ENCODE measurements at places on chromosomes 1 and 21.

GRCh38 chr21:22192766-22193165, 1194.6 kb downstream of the NCAM2 start:
- no peak for DNase-seq

GRCh38 chr1:59972216-59972927, 45.8 kb upstream of the CYP2J2 start:
- DNase-seq: no peak

DNA sequence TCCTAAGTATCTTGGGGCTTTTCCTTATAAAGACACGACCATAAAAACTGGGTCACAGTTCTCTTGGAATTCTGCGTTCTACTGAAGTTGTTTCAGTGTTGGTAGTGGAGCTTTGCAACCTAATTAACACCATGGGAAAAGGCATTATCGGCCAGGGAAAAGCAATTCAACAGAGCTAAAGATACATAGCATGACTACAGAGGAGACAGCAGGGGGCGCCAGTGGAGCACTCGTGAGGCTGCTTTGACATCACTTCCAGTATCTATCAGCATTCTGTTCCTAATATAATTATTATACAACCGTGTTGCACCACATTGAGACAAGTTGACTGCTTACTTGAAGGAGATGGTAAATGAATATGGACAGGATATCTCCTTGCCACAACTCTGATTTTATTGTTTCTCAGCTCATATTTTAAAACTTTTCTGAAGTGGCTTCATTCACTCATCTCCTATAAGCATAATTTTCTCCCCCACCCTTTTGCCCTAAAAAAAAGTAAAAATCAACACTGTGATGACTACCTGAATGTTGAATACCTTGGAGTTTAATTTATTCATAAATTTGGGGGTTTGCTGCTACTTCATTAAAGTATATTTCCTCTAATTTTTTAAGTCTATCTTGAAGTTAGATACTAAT, 39.4 kb downstream of the ZP4 start:
- DNase-seq: peak; percentile 57

- no peak for DNase-seq
These were observed 3.4 kb downstream of the KCNA3 start for GRCh38 chr1:110671361-110671760.

DNA sequence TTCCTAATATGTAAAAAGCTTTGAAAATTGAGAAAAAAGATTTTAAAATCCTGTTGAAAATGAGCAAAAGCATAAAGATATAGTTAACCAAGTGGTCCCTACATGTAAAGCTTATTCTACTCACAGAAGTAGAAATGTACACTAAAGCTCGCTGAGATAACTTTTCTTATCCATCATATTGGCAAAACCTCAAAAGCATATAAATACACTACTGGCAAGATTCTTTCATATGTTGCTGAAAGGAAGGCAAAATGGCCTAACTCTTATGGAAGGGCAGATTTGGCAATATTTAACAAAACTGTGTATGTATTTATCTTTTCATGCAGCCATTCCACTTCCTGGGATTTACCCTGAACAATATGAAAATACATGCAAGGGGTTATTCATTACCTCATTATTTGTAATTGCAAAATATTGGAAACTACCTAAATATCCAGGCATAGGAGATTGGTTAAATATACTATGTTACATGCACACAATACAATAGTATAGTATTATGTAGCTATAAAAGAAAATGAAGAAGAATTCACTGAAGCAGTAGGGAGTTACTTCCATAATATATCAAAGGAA, 43.2 kb upstream of the LYPLAL1 start:
- DNase-seq: no peak

DNA sequence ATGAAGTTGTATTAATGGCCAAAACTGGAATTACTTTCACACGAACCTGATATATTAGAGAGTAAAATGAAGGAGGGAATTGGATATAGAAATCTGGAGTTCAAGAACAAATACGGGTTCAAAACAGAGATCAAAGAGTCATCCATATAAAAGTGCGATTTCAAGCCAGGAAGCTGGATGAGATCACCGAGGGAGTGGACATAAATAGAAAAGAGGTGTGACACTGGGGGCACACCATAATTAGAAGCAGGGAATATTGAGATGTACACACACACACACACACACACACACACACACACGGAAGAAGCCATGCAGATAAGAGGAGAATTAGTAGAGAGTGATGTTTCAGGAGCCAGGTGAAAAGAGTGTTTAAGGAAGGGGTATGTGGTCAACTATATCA, 32.3 kb upstream of the PLD5 start:
- DNase-seq: no peak

DNA sequence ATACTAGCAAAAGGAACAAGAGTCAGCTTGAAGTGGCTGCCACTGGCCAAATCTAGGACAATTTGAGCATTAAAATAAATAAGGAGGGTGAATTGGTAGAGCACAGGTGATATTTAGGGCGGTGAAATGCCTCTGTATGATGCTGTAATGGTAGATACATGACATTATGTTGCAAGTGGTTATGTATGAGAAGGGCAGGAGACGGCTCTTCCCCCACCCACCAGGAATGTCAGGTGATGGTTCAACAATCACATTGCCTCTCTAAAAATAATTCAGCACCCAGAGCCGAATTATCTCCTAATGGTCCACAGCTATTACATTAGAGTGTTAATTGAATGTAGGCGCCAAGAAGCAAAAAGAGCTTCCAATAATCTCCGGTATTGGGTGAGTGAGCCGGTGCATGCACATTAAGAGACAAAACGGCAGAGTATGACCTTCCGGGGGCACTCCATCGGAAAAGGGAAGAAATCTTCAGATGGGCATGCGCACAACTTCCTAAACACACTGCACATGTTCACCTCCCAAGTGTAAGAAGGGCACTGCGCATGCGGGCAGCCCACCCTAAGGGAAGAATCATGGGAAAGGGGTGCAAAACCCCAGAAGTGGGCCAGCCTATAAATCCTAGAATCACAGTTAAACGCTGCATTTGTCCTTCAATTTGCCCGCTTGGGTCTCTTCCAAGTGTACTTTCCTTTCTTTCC, 6.8 kb upstream of the IFNAR1 start:
- no peak for DNase-seq

GRCh38 chr1:113219377-113219776, 146.4 kb downstream of the LRIG2 start:
- no peak for DNase-seq

GRCh38 chr1:15667362-15667761, 16.8 kb upstream of the PLEKHM2 start:
- no peak for DNase-seq

- no peak for DNase-seq
These were observed 45.5 kb downstream of the CACHD1 start for GRCh38 chr1:64515427-64515826.

GRCh38 chr1:204915861-204916495, 45.3 kb downstream of the NFASC start:
- DNase-seq: no peak

DNA sequence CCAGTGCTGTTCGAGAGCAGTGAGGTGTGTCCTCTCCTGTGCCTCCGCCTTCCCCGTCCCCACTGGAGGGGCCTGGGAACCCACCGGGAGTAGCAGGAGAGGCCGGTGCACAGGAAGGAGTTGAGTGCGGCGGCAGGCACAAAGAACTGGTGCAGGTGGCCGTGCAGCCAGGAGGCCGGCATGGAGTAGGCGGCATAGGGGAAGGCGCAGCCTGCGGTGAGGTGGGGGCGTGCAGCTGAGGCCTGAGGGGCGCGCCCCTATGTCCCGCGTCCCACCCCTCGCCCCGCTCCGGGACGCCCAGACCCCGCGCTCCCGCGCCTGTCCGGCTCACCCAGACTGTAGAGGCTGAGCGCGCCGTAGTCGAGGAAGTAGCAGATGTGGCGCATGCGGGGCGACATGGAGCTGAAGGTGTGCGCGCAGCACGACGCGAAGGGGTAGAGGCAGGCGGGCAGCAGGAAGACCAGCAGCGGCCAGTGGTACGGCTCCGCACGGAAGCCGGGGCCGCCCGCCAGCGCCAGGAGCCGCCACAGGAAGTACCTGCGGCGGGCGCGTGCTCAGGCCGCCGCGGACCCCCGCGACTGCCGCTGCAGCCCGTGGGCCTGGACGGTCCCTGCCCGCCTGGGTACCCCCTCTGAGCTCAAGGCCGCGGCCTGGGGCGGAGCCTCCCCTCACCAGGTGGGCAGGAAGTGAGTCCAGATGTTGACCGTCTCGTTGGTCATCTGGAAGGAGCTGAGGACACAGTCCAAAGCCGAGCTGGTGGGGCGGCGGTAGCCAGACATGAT, 2.2 kb downstream of the PAQR6 start:
- DNase-seq: no peak

DNA sequence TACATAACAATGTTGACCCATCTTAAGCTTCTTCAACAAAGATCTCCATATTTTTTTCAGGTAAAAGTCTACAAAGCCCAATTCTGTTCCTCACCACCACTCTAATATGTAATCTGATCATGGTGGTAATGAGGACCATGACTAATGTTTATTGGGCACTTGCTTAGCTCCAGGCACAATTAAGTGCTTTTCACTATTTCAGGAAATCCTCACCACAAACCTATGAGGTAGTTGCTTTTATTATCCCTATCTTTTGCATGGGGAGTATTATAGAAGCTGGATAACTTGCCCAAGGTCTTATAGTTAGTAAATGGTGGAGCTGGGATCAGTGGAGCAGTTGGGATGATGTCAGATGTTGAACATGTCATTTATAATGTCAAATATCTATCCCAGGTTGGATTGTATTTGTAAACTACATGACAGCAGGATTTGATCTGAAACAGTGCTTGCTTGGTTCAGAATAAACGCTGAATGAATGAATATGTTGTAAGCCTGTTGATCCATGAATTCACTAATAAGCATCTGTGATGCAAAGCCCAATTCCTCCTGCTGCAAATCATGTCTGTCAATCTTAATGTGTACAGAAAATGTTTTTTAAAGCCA, 283.3 kb upstream of the ST6GALNAC5 start:
- DNase-seq: no peak

DNA sequence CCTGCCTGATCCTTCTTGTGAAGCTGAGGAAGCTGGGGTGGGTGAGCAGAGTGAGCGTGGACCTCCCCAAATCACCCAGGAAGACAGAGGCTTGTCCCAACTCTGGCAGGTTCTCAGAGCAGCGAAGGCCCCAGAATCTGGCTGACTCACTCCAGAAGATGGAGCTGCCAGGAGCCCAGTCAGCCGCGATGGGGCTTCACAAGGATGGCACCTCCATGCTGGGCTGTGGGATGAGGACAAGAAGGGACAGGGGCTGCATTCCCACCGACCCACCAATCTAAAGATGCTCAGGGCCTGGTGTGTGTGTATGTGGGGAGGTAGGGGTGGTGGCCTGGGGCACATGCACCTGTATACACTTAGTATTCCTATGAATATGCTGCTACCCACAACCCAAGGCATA, 52.9 kb downstream of the ATP1A1 start:
- no peak for DNase-seq

DNA sequence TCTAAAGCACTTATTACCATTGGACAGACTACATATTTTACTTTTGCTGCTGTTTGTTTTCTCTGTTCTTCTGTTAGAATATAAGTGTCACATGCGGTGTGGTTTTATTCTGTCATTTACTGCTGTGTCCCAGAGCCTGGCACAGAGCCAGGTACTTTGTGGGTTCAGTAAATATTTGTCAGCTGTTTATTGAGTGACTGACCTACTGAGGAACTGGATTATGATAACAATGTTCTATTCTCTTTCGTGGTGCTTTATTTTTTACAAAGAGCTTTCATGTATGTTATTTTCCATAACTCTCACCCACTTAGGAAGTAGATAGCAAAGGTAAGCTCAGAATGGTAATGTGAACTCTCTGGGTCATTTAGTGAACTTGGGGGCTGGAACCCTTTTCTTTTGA, 118.8 kb downstream of the RWDD3 start:
- no peak for DNase-seq

DNA sequence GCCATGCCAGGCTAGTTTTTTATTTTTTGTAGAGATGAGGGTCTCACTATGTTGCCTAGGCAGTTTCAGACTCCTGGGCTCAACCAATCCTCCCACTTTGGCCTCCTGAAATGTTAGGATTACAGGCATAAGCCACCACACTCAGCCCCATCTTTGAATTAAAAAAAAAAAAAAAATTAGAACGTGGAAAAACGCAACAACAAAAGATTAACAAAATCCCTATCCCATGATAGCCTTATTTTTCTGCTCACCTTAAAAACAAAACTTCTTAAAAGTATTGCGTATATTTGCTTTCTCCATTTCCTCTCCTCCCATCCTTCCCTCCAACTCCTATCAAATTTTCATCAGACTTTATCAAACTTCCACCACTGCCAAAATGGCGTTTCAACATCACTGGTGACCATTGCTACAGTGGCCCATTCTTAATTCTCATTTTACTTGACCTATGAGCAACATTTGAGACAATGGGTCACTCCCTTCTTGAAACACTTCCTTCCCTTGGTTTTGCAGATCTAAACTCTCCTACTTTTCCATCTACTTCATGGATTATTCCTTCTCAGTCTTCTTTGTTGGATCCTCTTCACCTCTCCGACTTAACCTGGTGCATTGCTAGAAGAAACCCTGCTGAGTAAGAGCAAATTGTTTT, 579 bp upstream of the ZNF684 start:
- no peak for DNase-seq

GRCh38 chr1:207811319-207811718, 59.5 kb downstream of the CD46 start:
- DNase-seq: no peak

GRCh38 chr1:173580071-173580470, 22.8 kb downstream of the SLC9C2 start:
- no peak for DNase-seq

DNA sequence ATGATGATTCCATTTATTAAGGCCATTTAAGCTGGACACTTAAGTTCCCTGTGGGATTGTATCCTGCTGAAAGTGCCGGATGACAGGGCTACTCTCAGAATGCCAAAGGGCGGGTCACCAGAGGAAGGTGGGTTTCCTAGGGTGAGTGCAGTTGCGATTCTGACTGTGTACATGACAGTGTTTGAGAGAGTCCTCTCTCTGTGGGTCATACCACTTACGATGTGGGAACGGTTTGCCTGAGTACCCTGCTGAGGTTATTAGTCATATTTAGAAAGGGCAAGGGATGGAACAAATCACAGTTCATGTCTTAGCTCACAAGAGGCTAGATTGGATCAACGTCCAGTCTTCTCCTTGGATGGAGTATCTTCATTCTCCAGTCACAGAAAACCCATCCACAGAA, 461.9 kb downstream of the CAMTA1 start:
- peak; percentile 53 for DNase-seq

DNA sequence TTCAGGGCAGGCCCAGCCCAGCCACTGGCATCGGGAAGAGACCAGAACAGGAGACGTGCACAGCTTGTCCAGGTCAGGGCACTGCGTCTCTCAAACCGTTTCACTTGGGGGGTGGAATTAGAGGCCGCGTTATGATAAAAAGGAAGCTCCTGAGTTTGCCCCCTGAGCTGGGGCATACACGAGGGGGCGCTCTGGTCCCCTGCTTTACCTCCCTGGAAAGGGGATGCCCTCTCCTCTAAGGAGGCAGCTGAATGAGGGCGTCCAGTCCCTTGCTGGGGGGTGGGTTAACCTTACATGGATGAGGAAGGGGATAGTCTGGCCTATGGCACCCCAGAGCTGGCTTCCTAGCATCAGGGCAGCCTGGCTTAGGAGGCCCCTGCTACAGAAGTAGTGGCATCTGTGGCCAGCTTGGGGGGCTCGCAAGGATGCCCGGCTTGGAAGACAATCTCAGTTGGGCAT, 2.3 kb downstream of the MYOG start:
- no peak for DNase-seq

- DNase-seq: peak; percentile 97
These were observed 120.2 kb upstream of the SLC45A1 start for GRCh38 chr1:8197493-8198282.

- DNase-seq: no peak
These were observed 941 bp downstream of the RABGGTB start for GRCh38 chr1:75786901-75787493.

Measured in RCC 7860 (cell line).